Activated CD4-positive, alpha-beta memory T cell treated with anti-CD3 and anti-CD28 coated beads, Interleukin-2, amount 10 ng/mL, durations not matched to agents 7 days and 5 days (primary cell): ENCODE measurements at places on chromosomes 6 and 20. TPM values are rescaled to one million over a fixed set of nuclear protein-coding genes. Genes with fewer than 3 reads are reported as not detected.
A peak's percentile ranks its signal among the peaks of the same experiment; 100 is the strongest.

Gene NMBR
- not detected for total RNA-seq

Gene SEMG1
- total RNA-seq = not detected

Gene DEFB132
- total RNA-seq = not detected

Gene SCRT2
- total RNA-seq = not detected

DNA sequence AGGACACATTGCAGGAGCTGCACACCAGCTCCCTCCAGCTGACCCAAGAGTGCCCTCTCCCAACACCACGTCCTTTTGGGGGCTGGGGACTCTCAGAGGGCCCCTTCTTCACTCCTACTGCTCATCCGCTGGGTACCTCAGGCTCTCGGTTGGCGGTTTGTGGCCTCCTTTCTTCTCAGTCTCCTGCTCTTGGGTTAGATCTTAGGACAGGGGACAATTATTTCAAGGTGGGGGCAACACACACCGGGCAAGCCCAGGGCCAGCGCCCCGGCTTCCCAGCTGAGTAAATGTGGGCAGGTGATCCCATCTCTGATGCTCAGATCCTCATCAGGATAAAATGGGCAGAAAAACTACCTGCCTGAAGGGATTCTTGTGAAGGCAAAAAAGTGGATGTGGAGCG is 1.1 kb downstream of the TCF15 start:
- no peak overlapping the region for H3K4me3 ChIP-seq
- no peak for DNase-seq
- no peak overlapping the region for H3K27ac ChIP-seq
- H3K36me3 ChIP-seq = no peaks in the 10 kb centered on the region

DNA sequence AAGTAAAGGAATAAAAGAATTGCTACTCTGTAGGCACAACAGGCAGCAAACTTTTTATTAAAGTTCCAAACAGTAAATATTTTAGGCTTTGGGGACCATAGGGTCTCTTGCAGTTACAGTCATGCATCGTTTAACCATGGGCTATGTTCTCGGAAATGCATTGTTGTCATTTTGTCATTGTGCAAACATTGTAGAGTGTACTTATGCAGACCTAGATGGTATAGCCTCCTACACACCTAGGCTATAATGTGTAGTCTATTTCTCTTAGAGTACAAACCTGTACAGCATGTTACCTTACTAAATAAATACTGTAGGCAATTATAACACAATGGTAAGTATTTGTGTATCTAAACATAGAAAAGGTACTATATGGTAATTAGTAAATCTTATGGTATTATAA is 54.7 kb downstream of the CDS2 start:
- no peaks in the 10 kb centered on the region for H3K27me3 ChIP-seq
- no peaks in the 10 kb centered on the region for H3K4me1 ChIP-seq
- no peak for DNase-seq
- no peak overlapping the region for H3K27ac ChIP-seq

DNA sequence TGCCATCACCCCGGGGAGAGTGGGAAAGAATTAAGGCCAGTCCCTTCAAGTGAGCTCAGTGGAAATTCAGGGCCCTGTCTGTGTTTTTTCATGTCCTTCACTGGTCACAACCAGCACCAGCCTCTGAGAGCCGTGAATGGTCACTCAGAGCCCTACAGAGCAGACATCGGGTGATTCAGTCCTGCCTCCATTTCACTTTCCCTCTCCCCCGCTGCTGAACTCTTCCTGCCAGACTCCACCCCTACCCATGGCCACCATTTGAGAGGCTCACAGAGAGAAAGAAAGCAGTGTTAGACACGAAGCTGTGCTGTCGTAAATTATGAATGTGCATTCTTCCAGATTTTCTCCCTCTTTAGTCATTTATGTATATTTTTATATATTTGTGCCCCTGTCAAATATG is 5.4 kb downstream of the R3HDML start:
- H3K4me3 ChIP-seq = no peak overlapping the region
- H3K4me1 ChIP-seq = no peaks in the 10 kb centered on the region
- H3K27me3 ChIP-seq = peaks cover 5% of the 10 kb centered on the region
- H3K27ac ChIP-seq = no peak overlapping the region

GRCh38 chr20:62977613-62978560 is 25.4 kb downstream of the SLC17A9 start:
- peaks cover 66% of the 10 kb centered on the region for H3K27me3 ChIP-seq
- peaks cover 55% of the 10 kb centered on the region for H3K4me1 ChIP-seq
- peak; percentile 85 for DNase-seq
- peak overlapping the region; percentile 65 for H3K27ac ChIP-seq
- H3K36me3 ChIP-seq = no peaks in the 10 kb centered on the region

- no peaks in the 10 kb centered on the region for H3K4me1 ChIP-seq
- H3K4me3 ChIP-seq = no peak overlapping the region
- H3K36me3 ChIP-seq = peaks cover 51% of the 10 kb centered on the region
- no peak overlapping the region for H3K27ac ChIP-seq
- no peaks in the 10 kb centered on the region for H3K27me3 ChIP-seq
Observed at GRCh38 chr6:105372849-105373182, 30.1 kb downstream of the PREP start.

DNA sequence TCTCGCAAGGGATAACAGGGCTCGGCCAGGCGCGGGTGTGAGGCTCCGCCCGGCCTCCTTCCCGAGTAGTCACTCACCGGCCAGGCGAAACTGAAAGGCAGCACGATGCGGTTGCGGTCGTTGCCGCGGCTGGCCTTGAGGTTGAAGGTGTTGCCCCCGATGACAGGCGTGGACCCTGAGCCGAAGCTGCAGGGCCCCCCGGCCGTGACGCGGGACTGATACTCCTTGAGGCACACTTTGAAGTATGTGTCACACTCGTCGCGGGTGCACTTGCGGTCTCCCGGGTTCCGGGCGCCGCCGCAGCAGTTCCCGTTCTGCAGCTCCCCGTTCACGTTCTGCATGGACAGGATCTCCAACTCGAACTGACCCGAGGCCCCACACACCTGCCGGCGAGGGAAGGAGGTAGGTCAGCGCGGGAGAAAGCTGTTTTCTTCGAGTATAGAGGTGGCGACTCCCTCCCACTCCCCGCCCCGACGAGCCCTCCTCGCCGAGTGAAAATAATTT is 1.1 kb downstream of the JAG1 start:
- H3K36me3 ChIP-seq = no peaks in the 10 kb centered on the region
- peak overlapping the region; percentile 70 for H3K4me3 ChIP-seq
- H3K27ac ChIP-seq = no peak overlapping the region
- peaks cover 34% of the 10 kb centered on the region for H3K4me1 ChIP-seq
- H3K27me3 ChIP-seq = peaks cover 71% of the 10 kb centered on the region
- peak; percentile 59 for DNase-seq

GRCh38 chr6:5531853-5532375 is 270.6 kb downstream of the FARS2 start:
- no peak for DNase-seq
- peaks cover 11% of the 10 kb centered on the region for H3K36me3 ChIP-seq
- no peak overlapping the region for H3K27ac ChIP-seq
- no peaks in the 10 kb centered on the region for H3K27me3 ChIP-seq
- peaks cover 8% of the 10 kb centered on the region for H3K4me1 ChIP-seq
